ENCODE measurements at places on chromosomes 13 and 19.
A peak's percentile ranks its signal among the peaks of the same experiment; 100 is the strongest.

DNA sequence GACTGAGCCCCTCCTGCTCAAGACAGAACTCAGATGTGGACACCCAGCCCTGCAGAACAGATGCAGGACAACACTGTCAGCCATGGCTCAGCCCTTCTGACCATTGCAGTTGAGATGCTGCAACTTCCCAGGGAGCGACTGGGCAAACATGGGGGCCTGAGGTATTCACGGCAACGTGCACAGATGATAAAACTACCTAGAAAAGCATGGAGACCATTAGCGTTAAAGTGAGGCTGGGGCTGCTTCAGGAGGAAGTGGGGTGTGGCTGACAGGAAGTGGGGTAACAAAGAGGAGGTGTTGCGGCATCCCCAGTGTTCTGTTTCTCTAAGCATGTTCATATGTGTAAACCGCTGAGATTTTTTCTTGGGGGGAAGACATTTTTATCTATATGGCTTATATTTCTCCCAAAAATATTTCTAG, 1.3 kb upstream of the SIGLEC9 start:
- peak; percentile 33 for DNase-seq

- DNase-seq: peak; percentile 0
These were observed 13.3 kb upstream of the RASA3 start for GRCh38 chr13:114145722-114146121.

DNA sequence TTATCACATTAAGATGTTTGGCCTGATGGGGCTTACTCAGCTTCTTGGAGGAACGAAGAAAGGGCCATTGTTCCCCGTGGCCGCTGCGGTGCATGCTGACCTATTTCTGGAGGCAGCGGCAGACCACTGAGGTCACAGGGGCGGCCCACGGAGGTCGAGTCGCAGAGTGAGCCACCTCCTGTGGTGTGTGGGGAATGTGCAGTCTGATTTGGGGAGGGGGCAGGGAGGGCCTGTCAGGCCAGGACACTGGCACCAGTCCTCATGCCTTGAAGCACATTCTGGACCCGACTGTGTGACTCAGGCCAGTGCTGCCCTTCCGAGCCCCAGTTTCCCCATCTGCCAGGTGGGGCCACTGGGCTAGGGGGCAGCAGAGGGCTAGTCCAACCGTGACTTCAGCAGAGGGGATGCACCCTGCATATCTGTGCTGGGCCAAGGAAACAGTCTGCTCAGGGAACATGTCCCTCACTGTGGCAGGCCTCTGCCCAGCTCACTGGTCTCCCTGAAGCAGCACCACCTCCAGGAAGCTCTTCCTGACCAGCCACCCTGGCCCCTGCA, 6.3 kb downstream of the SLC7A10 start:
- DNase-seq: no peak

- DNase-seq: no peak
These were observed 9.1 kb downstream of the ARID3A start for GRCh38 chr19:934865-935479.

DNA sequence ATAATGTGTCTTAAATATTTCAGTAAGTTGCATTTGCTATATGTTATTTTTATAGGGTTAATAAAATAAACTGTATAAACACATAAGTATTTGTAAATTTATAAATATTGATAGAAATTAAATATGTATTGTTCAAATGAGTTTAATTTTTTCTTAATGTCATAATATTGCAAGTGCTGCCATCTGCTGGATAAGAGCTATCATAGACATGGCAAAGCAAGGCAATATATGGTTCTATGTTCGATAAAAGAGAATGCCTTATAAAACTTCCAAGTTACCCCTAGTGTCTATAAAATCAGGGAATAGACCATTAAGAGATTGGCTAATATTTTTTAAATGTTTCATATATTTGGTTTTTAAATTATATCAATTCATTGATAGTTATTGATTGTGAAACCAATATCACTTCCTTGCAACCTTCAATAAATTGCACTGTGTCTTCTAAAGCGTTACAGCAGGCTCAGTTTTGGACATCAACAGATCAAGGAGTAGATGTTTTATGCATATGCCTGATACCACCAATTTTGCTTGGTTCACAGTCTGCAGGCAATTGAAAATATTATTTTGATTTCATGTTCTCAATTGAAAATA, 29.0 kb upstream of the SLITRK6 start:
- DNase-seq: no peak

DNA sequence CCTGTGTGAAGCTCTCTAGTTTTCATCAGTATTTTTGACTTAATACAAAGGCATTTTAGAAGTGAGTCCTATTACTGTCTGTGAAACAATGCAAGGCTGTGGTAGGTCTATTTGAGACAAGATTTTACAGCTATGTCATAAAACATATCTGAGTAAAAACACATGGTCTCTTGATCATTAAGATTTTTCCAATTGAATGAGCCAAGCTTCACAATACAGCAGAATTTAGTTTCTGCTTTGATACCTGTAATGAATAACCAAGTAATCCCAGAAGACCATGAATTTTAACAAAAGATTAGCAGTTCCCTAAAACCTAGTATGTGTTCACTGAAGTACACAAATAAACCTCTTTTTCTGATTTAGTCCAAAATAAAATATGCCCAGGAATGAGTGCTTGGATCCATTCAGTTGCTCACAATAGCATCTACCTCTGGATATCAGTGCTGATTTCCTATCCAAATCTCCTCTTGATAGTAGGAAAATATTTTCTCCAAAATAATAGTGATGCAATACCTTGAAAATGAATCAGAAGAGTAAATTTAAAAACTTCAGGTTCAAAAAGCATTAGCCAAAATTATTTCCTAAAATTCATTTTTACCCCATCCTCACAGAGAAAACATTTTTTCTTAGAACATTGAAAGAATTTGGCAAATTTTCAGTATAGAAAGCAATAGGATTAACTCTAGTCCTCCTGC, 533.5 kb upstream of the SGCG start:
- no peak for DNase-seq

GRCh38 chr19:55467236-55468053, 2.9 kb upstream of the C19orf85 start:
- peak; percentile 63 for DNase-seq

DNA sequence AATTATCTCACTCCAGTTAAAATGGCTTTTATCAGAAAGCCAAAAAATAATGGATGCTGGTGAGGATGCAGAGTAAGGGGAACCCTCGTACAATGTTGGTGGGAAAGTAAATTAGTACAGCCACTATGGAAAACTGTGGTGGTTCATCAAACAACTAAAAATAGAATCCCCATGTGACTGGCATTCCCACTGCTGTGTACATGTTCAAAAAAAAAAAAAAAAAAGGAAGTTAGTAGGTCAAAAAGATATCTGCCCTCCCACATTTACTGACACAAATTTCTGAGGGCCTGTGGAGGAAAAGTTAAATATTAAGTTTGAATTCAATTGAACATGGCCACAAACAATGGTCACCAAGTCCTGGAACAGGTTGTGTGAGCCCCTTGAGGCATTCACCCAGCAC, 9.8 kb upstream of the ZSCAN5A start:
- no peak for DNase-seq

- no peak for DNase-seq
These were observed 28.3 kb downstream of the INSR start for GRCh38 chr19:7265963-7266362.

GRCh38 chr19:44512326-44513298, 12.3 kb upstream of the ZNF180 start:
- no peak for DNase-seq

- no peak for DNase-seq
These were observed 1176.8 kb upstream of the PRR20A start for GRCh38 chr13:55963934-55964333.

DNA sequence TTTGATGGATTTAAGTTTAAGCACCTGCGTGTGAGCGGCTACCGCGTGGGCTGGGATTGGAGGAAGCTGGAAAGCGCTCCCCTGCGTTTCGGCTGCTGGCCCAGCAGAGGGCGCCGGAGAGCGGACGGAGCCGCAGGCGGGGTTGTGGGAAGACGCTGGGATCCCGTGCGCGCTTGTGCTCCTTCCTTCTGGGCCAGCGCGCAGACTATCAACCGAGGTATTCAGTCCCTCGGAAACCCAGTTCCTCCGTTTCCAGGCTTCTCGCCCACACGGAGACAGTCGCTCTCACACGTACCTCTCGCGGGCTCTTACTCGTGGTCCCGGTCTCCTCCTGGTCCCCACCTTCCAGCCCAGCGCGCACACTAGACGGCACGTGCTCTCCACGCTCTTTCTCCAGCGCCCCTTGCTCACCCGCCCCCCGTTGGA, 28.8 kb downstream of the EPN1 start:
- peak; percentile 37 for DNase-seq

DNA sequence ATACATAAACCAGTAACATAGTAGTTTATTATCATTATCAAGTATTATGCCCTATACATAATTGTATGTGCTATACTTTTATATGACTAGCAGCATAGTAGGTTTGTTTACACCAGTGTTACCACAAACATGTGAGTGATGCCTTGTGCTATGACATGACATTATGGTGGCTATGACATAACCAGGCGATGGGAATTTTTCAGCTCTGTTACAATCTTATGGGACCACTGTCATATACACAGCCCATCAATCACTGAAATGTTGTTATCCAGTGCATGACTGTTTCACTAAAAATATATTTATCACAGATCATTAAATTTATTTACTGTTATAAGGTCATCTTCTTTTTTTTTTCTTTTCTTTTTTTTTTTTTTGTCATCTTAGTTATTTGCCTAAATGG, 674.5 kb downstream of the PCDH17 start:
- DNase-seq: no peak

Data from activated T-cell treated with anti-CD3 and anti-CD28 coated beads, Interleukin-2, amount 50 U/mL, for 4 hours (primary cell).